SK-N-SH treated with all-trans-retinoic acid at 6 μM for 48 hours (cell line): ENCODE measurements at places on chromosomes 7 and 10.

DNA sequence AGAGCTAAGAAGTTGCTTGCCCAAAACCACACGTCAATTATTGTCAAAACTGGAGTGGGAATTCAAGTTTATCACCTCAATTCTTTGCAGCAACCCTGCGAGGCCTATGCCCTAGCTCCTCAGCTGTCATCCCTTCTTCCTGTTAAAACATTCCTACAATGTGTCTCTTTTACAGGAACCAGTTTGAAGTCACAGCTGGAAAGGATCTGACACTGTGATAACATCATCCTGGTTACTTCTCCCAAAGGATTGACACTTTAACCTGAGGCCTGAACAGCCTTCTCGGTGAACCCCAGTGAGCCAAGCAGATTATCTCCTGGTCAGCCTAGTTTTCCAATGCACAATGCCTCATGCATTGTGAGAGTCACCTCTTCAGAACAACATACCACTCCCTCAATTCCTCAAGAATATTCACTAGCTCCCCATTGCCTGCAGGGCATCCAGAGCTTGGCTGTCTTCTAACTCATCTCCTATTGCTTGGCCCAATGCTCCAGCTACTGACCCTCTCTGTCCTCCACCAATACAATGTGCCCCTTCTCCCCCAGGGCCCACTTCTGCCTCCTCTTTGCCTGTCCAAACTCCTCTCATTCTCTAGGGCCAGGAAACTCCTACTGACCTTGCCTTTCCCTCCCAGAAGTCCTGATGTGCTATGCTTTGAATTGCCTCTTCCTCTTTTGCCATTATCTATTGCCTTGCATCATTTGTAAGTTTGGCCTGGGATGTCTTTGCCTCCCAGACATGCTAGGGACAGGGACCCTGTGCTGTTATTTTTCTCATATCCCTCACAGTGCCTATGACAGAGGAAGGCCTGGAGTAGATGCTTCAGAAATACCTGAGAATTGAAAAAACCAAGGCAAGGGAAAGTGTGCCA, 10.4 kb upstream of the DLG5 start:
- no peak for ATAC-seq

GRCh38 chr7:108307194-108307593, 149.0 kb downstream of the NRCAM start:
- ATAC-seq, result no peak

GRCh38 chr7:28239823-28240204, 59.2 kb upstream of the JAZF1 start:
- ATAC-seq, result no peak

- peak; percentile 49; the same call in 1 of the 3 replicates for ATAC-seq
Measured at GRCh38 chr10:17412323-17412722, 42.1 kb downstream of the ST8SIA6 start.

DNA sequence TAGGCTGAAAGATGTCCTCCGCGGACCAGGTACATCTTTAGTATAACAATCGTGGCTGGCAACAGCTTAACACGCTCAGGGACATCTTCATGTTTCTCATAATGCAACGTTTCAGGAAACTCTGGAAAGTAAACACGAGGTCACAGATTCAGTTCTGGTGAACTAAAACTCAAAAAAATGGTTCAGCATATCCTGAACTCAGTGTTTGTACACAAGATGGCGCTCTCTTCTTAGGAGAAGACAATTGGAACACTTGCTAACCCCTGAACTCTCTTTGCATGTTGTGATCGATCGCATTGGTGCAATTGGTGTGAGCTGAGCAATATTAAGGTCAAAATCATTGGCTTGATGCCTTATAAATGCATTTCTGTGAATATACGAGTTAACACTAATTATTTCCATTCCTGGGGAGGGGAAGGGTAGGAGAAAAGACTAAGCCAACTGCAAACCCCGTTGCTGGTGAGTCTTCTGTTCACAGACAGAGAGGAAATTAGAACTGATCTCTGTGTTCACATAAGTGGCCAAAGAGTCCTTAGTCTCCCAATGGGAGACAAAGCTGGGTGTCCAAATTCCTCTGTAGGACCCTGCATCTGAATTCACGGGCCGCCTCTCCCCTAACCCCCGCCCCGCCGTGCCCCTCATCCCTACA, 52.6 kb upstream of the FAM180A start:
- peak; percentile 93 for ATAC-seq

DNA sequence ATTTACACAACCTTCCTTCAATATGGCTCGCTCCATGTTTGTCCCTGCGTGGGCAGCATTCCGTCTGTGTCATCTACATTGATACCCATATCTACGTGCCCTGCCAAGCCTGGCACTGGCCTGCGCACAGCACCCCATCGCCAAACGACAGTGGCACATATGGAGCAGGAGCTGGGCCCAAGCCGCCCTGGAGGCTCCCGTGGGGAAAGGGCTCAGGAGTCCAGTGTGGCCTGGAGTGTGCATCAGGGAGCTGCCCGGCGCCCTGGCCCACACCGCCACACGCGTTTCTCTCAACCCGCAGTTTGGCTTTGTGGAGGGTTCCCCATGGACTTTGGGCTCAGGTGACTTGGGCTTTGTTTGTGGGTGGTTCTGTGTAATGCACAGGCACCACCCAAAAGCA, 273.2 kb downstream of the PTPRN2 start:
- ATAC-seq, result no peak

- ATAC-seq, result no peak
Measured at GRCh38 chr10:6396226-6396625, 183.8 kb downstream of the PRKCQ start.

DNA sequence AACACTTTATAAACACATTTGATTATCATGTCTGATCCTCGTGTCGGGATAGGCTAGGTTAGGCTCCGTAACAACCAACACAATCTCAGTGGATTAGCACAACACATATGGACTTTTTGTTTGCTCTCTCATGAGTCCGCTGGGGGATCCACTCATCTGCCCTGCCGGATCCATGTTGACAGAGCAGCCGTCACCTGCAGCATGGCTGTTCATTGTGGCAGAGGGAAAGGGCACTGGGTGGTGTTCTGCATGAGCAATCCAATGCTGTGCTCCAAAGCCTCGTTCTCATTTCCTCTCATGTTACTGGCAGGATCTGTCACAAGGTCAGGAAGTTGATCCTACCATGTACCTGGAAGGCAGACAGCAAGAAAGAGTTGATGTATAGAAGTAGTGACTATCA, 62.5 kb upstream of the RAPGEF5 start:
- no peak for ATAC-seq

GRCh38 chr7:77667459-77668086, 28.7 kb upstream of the RSBN1L start:
- ATAC-seq, result no peak

DNA sequence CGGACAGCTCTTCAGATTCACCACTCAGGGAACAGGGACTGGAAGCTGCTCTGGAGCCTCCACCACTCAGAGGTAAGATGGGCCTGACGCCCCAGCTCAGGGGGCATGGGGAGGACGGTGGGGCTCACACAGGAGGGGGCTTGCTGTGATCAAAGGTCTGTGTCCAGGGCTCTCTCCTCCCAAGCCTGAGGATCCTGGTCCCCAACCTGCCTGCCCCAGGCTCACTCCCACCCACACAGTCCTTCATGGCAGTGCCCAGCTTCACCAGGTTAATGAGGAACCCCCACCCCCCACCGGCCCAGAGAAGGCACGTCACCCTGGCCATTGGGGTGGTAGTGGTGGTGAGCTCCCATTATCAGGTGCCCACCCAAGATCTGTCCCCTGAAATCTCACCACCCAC, 926.7 kb upstream of the ZNF722 start:
- ATAC-seq, result no peak

DNA sequence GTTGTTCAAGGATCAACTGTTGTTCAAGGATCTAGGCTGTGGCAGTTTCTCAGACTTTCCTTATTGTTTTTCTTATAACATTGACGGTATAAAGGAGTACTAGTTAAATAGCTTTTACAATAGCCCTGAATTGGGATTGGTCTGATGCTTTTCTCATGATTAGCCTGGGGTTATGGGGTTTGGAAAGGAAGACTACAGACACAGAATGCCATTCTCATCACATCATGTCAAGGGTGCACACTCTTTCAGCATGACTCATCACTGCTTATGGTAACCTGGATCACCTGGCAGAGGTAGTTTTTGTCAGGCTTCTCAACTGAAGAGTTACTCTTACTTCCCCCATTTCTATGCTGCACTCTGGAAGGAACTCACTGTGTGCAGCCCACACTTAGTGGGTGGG, 194.2 kb upstream of the NPSR1 start:
- no peak for ATAC-seq

DNA sequence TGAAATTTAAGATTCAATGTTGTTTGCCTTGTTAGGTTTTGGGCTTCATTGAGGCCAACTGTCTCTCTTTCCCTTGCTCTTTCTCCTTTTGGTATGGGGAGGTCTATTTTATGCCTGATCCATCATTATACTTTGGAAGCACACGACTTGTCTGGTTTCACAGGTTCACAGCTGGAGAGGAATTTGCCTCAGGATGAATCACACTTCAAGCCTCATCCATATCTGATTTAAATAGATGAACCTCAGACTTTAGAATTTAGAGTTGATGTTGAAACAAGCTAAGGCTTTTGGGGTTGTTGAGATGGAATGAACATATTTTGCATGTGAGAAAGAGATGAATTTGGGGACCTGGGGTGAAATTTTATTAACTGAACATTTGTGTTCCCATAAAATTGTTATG, 150.5 kb upstream of the IGFBP3 start:
- ATAC-seq, result no peak

DNA sequence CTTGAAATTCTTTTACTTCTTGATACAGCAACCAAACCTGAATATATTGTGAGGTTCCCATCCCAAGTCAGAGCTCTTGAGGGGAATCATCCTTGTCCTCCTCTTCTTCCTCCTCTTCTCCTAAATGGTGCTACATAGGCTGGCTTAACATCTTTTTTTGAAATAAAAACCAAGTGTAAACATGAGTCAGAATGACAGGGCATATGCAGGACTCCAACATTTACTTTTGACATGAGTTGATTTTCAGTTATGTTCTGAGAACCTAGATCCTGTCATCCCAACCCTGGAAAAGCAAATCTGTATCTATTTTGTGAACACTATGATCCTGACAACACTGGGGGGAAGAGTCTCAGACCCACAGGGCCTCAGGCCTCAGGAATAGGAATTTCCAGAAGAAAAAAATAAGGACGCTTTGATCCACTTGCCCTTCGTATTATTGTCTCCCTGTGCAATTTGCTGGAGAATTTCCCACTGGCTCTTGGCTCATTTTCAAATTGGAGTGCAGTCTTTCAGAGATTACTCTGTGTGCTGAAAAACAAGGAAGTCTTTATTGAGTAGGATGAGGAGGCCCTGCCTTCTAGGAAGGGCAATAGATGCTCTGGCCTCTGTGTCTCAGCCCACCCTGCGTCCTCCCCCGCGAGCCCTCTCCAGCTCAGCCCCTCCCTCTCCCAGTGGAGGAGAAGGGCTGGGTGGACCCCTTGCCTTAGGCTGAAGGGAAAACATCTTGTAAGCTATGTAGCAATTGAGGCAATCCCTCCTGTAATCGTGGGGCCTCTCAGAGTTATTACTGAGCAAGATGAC, 121.6 kb downstream of the CREB5 start:
- ATAC-seq, result no peak

DNA sequence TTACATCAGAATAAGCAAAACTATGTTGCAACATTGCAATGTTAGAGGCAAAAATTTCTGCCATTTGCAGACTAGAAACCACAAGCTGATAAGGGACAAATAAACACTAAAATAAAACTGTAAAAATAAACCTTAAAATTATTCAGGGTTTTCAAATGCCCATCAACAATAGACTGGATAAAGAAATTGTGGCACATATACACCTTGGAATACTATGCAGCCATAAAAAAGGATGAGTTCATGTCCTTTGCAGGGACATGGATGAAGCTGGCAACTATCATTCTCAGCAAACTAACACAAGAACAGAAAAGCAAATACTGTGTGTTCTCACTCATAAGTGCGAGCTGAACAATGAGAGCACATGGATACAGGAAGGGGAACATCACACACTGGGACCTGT, 385.0 kb downstream of the PHF14 start:
- ATAC-seq, result no peak

DNA sequence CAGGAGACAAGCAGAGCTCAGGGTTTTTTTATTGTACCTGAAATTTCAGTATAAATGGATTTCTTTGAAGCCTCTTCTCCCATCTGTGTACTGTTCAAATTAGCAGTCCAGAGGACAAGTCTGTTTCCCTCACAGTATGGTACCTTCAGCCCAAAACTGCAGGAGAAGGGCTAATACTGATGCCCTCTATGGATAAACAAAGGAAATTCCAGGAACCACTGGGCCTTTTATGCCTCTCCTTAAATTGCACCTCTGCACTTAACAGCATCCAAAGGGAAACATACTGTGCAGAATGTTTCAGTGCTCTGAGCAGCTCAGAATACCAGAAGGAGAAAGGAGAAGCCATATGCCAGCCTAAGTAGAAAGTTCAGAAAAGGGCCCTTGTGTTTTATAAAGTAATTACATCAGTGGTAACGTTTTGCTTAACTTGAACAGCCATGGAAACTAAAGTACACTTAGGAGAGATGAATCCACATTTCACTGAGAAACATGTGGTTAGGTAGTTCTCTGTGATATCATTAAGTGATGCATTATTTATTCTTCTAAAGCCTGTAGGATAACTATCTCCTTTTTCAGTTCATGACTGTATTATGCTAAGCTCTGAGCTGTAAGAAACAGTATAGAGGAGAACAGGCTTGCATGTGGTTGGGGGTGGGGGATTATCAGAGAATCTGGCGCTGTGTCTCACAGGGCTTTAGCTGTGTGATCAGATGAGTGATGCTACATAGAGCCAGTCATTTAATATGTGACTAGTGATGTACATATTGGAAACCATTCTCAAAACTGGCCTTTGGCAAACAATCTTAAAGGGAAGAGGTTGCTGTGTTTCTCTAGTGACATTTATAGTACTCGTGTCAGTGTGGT, 111.3 kb downstream of the POU6F2 start:
- ATAC-seq, result no peak

DNA sequence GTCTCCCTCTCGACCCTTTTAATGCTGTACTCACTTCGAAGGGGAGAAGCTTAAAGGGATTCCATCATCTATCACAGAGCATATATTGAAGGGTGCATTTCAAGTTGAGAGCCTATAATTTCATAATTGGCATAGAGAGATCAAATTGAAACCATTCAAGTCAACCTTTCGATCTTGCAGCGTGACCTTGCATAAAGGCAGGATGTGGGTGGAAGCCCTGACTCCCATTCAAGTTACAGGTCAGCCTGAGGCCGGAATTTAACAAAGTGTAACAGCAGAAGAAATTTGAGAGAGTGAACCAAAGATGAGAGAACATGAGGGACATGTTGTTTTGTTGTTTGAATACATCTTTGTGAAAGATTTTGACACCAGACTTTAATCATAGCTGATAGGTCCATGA, 195.3 kb upstream of the TPK1 start:
- no peak for ATAC-seq
